ENCODE measurements at places on chromosomes 5 and 9. TPM values are rescaled to one million over a fixed set of nuclear protein-coding genes. Genes with fewer than 3 reads are reported as not detected.
A peak's percentile ranks its signal among the peaks of the same experiment; 100 is the strongest.

DNA sequence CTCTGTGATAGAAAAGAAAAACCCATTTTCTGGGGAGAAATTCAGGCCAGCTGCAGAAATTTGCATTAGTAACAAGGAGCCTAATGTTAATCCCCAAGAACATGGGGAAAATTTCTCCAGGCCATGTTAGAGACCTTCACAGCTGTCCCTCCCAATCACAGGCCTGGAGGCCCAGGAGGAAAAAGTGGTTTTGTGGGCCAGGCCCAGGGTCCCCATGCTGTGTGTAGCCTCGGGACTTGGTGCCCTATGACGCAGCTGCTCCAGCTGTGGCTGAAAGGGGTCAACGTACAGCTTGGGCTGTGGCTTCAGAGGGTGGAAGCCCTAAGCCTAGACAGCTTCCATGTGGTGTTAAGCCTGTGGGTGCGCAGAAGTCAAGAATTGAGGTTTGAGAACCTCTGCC, 27.0 kb upstream of the C7 start:
- no peak for DNase-seq

DNA sequence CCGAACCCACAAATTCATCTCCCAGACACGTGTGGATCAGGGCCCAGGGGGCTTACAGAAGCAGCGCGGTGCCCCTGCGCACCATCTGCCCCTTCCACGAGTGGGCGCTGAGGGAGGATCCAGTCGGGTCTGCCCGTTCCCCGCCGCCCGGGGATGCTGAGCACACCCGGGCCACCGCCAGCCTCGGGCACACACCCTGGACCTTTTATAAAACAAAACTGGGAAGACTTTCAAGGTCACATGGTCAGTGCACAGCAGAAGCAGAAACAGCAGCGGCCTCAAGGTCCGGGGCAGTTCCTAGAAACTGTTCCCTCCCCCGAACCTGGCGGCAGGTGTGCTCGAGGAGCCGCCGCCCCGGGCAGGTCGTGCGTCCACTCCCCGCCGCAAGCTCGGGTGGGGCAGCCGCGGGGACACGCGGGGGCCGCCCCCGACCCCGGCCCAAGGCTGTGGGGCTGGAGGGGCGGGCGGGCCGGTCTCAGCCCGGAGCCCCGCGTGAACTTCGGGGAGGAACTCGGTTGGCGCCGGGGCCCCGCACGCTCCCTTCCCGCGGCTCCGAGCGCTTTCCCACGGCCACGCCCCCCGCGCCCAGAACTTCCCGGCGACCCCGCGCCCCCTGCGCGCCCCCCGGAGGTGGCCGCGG, 633 bp upstream of the PPP1R26 start:
- DNase-seq = peak; percentile 45

The PCDHB11 gene
- 3.8 TPM for polyA plus RNA-seq

DNA sequence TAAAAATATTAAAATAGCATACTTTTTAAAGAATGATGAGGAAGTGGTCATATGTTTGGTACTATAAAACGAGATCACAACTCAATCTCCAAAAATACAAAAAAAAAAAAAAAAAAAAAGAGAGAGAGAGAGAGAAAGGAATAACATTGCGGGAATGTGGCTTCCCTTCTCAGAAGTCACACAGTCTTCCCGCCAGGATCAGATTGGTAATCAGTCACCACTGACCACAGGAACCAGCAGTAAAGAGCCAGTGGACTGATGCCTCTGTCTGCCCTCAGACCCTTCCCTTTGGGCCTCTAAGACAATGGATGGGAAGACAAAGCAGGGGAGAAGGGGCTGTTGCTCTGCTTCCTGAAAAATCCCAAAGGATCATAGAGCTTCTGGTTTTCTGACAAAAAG, 104.9 kb downstream of the KLHL3 start:
- DNase-seq = no peak

GRCh38 chr9:6216951-6217350, 1.3 kb downstream of the IL33 start:
- no peak for DNase-seq

GRCh38 chr9:6779417-6780241, 21.9 kb downstream of the KDM4C start:
- DNase-seq = no peak

DNA sequence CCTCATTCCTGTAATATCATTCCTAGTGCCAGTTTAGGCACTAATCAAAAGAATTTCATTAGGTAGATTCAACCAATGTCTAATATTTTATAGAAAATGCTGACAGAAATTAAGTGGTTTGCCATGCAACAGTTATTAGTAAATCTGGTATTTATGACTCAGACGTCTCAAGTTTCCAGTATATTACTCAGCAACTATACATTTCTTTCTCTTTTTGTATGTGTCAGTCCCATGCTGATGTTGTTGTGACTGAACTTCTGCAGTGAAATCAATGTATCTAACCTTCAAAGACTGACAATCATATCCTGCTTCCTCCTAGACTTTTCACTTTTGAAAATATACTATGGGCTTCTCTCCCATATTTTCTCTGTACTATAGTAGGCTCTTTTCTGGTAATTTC, 822.5 kb downstream of the NR2F1-AS1 start:
- no peak for DNase-seq

The F2RL2 gene
- polyA plus RNA-seq = 1.4 TPM

The CACNA1B gene
- polyA plus RNA-seq = 0.26 TPM

DNA sequence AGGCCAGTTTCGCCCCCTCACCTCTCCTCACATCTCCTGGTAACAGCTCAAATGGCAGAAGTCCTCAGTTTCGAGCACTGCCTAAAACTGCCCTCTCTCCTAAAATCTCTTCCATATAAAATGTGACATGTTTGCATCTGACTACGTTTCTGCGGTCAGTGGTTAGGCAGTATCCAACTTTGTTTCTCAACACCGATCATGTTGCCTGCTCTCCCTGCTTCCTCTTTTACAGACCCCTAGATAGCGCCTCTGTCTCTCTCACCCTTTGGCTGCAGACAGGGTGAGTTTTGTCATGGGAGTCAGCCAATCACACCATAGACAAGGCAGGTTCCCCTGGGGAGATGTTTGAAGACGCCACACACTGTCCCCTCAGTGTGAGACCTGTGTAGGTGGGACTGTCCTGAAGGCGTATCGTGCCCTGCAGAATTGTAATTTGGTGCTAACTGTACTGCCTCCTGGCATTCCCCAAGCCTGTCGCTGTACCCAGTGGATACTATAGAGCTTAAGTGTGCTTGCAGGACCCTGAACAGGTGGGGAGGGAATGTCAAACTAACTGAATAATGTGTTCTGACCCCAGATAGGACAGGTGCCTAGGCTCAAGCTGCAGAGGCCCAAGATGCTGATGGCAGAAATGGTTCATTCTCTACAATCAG, 1.1 kb downstream of the HEXB start:
- no peak for DNase-seq

The PELO gene
- polyA plus RNA-seq = 27.9 TPM

- DNase-seq = peak; percentile 73
Observed at GRCh38 chr5:59829386-59829785, 64.1 kb downstream of the PDE4D start.

The PCDHGA5 gene
- 3.2 TPM for polyA plus RNA-seq

The ARL10 gene
- polyA plus RNA-seq = 14.3 TPM

The BHMT gene
- 243 TPM for polyA plus RNA-seq

- no peak for DNase-seq
Observed at GRCh38 chr5:138962614-138963370, 87.7 kb upstream of the LRRTM2 start.

- DNase-seq = no peak
Observed at GRCh38 chr9:61669352-61669751, 479.5 kb downstream of the SPATA31A7 start.

DNA sequence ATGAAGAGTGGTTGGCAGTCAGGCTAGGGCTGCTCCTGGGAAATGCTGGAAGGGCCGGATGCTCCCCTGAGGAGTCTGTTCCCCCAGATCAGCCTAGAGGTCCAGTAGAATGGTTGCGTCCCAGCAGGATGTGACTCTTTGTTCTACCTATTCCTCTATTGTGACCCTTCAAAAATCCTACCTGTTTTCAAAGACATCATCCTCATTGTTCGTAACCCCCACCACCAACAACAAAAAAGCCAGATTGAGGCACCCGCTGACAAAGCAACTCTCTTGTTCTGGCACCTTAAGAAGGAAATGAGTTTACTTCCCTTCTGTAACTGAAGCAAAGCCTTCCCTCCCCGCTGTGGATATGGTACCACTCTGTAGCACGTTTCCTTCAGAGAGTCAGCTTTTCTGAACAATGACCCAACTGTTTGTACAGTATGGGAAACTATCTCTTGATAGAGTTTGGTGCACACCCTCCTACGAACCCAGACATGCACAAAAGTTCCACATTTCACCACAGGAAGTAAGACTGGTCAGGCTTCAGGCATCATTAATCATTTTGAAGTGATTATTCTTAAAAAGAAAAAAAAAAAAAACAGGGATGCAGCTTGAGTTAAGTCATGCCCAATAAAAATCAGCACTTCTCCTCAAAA, 207.2 kb downstream of the ENC1 start:
- DNase-seq = no peak

- DNase-seq = no peak
Observed at GRCh38 chr5:68435611-68436010, 220.1 kb downstream of the PIK3R1 start.

GRCh38 chr5:176382721-176383120, 5.7 kb downstream of the NOP16 start:
- DNase-seq = no peak

The PFDN1 gene
- 77.4 TPM for polyA plus RNA-seq

DNA sequence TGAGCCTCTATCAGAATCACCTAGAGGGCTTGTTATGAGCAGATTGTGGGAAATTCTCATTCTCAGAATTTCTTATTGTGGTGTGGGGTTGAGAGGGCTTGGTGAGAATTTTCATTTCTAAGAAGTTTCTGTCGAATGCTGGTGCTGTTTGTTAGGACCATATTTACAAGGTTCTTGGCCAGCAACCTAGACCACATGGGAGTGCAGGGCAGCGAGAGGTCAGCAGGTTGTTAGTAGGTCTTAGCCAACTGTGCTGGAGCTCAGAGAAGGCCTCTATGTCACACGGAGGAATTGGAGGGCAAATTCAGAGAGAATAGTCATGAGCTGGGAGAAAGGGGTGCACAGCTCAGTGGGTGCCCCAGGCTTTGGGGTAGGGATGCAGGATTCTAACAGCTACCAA, 357.0 kb downstream of the LRRC70 start:
- DNase-seq = no peak

DNA sequence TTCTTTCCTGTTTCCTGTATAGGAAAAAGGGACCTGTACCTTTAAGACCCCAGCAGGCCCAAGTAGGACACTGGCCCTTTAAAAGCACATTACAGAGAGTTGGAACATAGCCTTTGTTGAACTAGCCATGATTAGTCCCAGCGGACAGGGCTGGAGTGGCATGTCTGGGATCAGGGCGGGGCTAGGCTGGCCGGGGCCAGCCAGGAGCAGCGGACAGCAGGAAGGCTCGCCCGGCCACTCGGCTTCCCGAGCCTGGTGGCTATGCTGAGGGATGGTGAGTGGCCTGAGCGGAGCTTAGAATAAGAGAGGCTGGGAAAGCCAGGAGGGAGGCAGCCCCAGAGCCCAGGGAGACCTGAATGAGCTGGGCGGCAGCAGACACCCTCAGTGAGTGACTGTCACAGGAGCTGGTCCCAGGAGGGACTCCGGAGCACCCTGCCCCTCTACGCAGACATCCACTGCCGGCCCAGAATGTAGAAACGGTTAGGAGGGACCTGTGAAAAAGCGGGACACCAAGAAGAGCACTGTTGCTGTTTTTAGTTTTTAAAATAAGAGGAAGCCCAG, 92.1 kb downstream of the DAB2IP start:
- DNase-seq = peak; percentile 73

GRCh38 chr5:88831816-88832215, 51.2 kb downstream of the MEF2C start:
- no peak for DNase-seq

GRCh38 chr9:34989946-34990635, 546 bp downstream of the DNAJB5 start:
- peak; percentile 86 for DNase-seq

DNA sequence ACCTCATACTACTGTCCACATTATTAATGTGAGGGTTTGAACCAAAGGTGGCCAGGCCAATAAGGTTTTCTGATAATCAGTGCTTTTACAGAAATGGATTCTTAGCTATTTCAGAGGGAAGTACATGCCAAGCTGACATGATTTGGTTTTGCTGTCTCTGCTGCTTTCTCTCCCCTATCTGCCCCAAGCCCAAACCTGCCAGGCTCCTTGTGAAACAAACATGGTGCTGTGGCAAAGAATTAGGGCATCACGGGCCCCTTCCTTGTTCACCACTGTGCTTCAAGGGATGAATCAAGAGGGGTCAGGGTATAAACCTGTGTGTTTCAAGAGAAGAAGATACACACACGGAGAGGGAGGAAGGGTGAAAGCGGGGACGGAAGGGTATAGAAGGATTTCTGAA, 41.3 kb upstream of the SMU1 start:
- DNase-seq = no peak

The DDX4 gene
- polyA plus RNA-seq = not detected

DNA sequence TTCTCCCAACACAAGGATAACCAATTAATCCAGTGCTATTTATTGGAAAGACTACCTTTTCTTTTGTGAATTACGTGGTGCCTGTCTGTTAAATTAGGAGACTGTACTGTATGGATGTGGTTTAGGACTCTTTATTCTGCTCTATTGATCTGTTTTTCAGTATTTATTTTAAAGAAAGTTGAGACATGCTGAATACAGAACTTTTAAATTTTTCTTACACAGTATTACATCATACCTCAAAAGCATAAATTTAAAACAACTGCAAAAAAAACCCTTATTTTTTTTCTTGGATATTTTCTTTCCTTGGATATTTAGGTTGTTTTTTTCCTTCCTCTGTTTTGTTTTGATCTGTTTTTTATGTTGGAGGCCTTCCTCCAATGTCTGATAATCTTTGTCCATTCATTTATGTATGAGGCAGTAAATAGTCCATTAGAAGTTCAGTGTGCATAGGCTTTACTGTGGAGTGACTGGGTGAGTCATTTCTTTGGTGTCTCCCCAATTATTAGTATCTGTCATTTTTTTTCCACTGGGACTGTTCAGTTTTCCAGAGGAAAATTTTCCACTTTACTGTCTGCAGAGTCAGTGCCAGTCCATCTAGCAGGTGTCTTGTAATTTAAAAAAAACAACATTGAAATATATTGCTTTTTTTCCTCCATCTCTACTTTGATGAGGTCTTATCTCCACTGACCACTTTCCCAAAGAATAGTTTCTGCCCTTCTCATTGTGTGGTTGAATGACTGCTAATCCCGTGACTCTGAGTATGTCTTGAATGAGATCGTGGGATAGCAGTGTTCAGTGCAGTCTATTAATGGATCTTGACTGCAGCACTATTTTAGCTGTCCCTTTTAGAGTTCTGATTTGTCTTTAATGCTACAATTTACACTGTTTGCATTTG, 15.2 kb downstream of the CYSTM1 start:
- DNase-seq = no peak

The MELK gene
- polyA plus RNA-seq = 20.2 TPM

The AQP3 gene
- polyA plus RNA-seq = 92.2 TPM
